NCI-H1092 (cell line): ENCODE measurements at places on chromosomes 4 and X.

DNA sequence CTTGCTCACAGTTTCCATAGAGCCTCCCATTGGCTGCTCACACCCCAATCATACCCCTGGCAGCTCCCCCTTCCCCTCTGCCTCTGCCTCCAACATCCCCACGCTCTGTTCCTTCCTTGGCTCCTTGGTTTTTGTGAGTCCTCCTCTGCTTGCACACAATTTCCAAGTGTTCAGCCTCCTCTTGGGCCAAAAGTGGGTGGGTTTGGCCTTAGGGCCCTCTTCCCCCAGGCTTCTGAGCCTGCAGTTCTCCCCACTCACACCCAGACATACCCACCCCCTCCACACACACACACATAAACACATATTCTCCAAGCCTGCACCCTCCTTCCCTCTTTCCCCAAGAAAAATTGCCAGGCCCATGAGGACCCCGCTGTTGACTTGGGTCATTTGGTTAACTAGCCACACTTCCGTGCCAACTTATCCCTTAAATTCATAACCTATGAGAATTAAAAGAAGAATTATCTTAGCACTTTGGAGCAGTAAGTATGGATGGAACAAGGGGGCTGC, 4.5 kb downstream of the APLN start:
- no peak for DNase-seq

DNA sequence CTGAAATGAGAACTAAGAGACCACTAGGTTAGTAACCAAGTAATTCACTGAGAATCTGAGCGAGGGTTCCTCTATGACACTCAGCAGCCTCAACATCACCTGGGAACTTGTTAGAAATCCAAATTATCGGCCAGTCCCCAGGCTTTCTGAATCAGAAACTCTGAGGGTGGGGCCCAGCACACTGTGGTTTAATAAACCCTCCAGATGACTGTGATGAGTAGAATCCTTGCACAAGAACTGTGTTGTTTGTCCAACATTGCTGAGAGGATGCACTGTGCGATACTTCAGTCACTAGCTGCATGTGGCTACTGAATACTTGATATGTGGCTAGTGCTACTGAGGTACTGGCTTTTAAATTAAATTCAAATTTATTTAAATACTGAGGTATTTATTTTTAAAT, 243.9 kb downstream of the MAML3 start:
- no peak for DNase-seq

DNA sequence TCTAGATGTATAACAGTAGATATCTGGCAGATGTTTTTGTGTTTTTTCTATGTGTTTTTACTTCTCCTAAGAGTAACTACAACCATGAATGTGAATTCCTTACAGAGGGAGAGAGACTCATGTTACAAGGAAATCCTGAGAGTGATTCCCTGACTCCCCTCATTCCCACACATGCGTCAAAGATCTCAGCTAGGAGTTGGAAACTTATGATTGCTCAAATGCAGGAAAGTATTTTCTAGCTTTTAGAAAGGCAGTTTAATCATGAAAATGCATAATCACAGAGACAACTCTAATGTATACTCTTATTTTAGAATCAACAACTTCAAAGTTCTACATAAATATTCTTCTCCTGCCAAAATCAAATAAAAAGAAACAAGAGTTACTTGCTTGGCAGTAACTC, 121.8 kb downstream of the PDE5A start:
- DNase-seq, result no peak

GRCh38 chr4:24644983-24645764, 60.8 kb upstream of the DHX15 start:
- DNase-seq, result no peak

DNA sequence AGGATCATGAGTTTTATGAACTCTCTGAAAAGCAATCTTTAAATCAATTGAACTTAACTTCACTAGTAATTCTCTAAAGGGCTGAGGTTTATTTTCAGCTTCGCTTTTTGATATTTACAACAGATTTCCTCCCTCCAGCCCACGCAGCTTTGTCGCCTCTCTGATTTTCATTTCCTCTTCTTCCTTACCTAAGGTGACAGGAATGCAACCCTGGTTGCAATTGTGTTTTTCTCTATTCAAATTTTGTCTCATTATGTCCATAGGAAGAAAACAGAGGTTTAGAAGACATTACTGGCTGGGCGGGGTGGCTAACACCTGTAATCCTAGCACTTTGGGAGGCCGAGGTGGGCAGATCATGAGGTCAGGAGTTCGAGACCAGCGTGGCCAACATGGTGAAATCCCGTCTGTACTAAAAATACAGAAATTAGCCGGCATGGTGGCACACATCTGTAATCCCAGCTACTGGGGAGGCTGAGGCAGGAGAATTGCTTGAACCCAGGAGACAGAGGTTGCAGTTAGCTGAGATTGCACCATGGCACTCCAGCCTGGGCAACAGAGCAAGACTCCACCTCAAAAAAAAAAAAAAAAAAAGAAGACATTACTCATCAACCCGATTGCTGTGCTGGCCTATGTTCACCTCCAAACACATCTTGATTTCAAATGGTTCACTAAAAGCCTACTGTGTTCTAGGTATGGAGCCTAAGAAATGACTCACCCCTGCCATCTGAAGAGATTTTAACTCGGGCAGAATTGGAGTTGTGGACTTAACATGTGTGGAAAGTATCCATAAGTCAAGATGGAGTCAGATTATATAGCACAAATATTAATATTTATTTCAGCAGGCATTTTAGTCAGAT, 36.8 kb downstream of the VSIG4 start:
- DNase-seq, result no peak

DNA sequence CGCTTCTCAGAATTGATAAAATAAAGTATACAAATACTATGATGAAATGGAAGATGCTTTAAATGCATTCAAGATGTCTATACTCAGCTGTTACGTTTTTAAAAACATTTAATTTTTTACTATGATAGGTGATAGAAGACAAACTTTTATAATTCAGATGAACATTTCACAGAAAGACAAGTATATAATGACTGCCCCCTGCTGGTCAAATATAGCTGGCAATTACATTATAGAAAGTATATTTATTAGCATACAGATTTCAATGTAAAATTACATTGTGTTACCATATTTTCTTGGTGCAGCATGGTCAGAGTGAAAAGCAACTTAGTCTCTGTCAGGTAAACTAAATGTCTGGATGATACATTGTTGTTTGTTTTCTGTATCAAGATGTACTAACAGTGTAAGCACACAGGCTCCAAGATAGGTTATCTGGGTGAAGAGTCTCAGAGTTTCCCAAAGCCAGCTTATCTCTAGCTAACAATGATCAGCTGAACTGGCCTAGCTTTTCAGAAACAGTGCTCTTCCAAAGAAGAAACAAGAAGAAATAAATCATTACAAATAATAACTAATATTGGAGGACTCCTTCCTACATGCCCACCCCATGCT, 54.1 kb downstream of the SRPX start:
- DNase-seq, result no peak

- DNase-seq, result no peak
Measured at GRCh38 chrX:155718972-155719586, 106.3 kb upstream of the TMLHE start.

- no peak for DNase-seq
Measured at GRCh38 chr4:155220025-155220424, 11.6 kb downstream of the NPY2R start.

DNA sequence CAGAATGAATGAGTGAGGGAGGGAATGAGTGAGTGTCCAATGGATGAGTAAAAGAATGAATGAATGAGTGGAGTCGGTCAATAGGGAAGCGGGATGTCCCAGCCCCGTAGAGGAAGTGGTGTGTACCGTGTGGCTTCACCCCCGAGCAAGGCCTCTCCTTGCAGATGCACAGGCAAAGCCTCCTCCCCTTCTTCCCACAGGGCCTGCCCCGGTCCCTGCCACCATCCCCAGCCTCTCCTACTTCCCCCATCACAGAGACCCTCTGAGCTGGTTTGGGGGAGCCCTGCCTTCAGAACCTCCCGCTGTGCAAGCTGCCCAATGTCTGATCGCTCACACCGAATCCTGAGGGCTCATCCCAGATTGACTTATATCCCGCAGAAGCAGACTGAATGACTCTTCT, 13.6 kb downstream of the HTRA3 start:
- no peak for DNase-seq

GRCh38 chr4:118171381-118171780, 137.1 kb downstream of the NDST3 start:
- DNase-seq, result no peak

DNA sequence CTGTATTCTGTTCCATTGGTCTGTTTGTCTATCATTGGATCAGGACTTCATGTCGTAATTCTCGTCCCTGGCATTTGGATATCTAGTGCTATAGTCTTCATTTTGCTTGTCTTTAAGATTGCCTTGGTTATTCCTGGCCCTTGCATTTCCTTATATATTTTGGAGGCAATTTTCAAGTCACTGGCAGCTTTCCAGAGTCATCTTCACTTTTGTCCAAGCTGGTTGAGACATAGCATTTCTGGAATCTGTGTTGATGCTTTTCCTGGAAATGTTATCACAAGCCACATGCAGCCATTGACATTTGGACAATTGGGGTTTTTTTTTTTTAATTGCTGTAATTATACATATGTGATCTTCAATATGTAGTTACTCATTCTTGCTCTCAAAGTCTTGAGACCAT, 45.2 kb upstream of the HGFAC start:
- DNase-seq, result no peak

- DNase-seq, result no peak
Measured at GRCh38 chrX:100830547-100830946, 10.4 kb downstream of the CSTF2 start.

- no peak for DNase-seq
Measured at GRCh38 chr4:147482281-147482680, 1.4 kb downstream of the EDNRA start.

DNA sequence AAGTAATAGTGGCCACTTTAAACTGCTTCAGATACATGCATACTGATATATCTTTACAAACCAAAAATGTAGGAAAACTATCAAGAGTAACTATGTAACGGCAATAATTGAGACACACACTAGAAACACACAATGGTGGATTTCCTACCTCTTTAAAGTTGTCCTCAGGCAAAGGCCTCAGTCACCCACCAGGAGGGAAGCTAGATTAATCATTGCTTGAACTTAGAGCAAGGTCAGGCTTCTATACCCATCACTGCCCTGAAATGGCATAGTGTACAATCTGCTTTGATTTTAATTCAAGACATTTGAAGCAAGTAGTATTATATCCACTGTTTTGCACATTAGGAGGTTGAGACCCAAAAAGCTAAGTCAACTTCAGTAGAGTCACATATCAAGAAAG, 110.9 kb downstream of the AREG start:
- DNase-seq, result no peak

DNA sequence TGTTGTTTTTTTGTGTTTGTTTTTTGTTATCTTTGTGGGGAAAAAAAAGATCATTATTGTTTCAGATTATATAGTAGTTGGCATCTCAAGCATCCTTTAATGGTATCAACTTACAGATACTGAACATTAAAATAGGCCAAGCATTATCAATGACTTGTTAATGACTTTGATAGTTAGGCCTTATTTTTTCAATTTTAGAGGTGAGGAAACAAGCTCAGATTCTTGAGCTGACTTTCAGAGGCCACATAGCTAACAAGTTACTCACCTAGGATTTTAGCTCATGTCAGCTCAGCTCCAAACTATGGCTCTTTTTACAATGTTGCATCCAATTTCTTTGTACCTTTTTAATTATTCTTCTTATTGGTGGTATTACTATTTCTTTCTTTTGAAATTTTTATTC, 471 bp upstream of the PLAC8 start:
- no peak for DNase-seq

DNA sequence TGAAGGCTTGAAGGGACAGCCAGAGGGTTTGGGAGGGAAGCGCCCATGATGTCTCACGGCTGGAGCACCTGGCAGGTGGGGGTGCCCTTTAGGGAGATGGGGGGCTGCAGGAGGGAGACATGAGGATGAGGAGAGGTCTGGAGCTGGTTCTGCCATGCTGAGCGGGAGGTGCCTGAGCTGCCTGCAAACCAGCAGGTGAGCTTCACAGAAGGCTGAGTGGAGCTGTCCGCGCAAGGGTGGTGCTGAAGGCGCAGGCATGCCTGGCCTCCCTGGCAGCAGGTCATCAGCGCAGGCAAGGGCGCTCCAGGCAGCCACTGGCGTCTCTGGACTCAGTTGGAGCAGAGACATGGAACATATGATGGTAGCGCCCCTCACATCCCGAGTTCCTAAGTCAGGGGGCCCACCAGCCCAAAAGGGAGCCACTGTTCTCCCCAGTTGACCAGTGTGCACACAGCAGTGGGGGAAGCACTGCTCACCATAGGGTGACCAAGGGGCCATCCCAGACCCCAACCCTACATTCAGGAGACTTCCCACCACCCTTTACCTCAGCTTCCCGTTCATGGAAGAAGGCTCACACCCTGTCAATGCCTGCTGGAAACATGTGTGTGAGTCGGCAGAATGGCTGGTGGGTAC, 25.8 kb downstream of the ADRA2C start:
- DNase-seq, result no peak

DNA sequence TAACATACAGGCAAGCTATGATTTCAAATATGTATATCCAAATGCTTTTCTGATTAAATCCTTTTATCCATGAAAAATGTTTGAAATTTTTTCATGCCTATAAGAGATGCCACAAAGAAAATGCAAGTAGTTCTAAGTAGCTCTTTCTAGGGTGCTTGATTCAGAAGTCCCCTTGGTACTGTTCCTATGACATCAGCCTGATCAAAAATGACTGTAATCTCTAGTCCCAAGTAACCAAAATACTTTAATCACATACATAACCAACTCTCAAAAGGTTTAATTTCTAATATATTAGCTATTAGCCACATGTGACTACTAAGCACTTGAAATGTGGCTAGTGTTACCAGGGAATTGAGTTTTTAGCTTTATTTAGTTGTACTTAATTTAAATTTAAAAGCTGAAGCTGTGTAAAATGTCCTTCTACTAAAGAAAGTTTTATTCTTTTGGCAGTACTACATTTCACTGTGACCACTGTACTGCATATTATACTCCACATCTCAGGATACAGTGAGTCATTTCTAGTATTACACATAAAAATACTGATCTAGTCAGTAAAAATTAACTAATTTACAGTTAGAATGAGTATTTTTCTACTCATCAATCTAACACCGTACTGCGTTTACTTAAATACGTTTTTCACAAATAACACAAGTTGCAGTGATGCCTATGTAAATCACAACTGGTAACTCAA, 33.9 kb downstream of the FBXW7 start:
- DNase-seq, result no peak

DNA sequence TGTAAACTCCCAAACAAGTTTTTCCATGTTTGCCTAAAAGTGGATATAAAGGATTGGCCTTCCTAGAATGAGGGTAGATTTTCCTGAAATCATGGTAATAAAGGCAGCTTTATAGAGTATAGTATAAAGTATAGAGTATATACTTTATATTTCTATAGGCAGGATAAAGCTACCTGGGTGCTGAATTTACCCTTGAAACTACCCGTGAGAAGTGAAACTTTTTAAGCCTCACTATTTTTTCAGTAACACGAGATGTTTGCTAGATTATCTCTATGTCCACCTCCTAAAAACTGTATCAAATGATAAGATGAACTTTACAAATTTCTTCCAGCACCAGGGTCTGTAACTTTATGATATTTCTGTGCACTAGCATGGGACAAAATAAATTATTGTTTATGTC, 340.0 kb upstream of the GALNTL6 start:
- DNase-seq, result no peak

- DNase-seq, result no peak
Measured at GRCh38 chr4:153281476-153281875, 63.0 kb upstream of the MND1 start.

GRCh38 chr4:156085100-156085499, 131.4 kb upstream of the CTSO start:
- no peak for DNase-seq
